Stromal cell of bone marrow (primary cell): ENCODE measurements at places on chromosomes 4 and X.

DNA sequence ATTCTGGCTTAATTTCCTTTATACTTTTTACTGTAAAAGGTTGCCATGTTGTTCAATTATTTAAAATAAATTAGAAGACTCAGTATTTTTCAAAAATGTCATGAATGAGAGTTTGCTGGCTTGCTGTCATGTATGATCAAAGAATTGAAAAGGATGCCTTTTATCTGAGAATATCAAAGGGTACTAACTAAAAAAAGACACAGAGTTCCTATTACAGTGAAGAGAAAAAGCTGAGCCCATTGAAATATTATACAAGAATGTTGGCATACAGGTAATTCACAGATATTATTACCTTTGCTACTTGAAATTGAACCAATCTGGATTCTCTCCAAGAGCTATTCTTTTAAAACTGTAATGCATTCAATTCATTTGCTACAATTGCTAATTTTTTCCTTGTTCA, 200.0 kb downstream of the PPP3CA start:
- no peak for DNase-seq

GRCh38 chr4:36255577-36255976, 11.3 kb upstream of the ARAP2 start:
- DNase-seq: no peak

DNA sequence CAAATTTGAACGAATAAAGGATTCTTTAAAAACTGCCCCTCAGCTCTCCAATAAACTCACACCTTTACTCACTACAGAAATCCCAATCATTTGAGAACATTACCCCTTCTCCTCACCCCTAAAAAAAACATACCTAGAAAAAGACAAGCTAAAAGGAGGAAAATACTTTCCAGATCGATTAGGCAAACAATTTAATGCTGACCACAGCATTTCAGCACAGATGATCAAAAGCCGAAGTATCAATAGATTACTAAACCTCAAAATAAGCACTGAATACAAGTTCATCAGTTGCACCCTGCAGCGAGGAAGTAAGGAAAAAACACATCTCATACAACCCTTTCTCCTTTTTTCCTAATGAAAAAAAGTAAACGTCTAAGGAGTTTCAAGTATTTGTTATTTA, 65.5 kb downstream of the MBNL3 start:
- DNase-seq: no peak

- no peak for DNase-seq
Measured at GRCh38 chr4:115332078-115332477, 218.7 kb upstream of the NDST4 start.

- no peak for DNase-seq
Measured at GRCh38 chrX:19811807-19812604, 75.4 kb downstream of the SH3KBP1 start.

GRCh38 chrX:133813971-133814370, 171.4 kb downstream of the GPC3 start:
- DNase-seq: no peak

DNA sequence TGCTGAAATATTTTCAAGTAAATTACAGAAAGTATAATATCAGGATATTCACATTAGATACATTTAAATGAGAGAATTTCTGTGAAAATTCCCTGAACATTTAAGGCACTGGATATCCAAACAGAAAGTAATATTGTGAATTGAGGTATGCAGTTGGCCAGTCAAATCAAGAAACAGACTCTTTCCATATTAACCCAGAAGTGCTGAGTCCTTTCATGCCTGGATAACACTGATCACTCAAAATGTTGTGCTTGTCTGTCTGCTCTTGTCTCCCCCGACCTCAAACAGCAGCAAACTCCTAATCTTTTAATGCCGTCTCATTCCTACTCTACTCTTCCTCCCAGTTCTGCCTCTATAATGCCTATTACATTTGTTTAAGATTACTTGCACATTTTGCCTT, 51.2 kb downstream of the TBC1D9 start:
- DNase-seq: no peak
